ENCODE measurements at places on chromosomes 11 and 22.

DNA sequence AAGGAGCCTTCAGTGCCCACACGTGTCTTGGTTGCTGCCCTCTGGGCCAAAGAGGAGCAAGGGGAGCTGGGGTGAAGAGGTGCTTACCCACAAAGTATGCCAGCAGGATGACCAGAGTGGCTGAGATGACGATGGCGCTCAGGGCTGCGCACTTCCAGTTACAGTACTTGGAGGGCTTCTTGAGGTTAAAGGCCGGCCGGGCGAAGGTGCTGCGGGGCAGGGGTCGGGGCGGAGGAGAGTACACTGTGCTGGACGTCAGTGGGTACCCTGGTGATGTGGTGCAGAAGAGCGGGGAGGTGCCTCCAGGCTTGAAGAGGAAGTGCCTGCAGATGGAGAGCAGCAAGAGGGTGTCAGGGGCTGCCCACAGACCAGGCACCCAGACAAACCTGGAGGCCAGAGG, 315.0 kb upstream of the NARS2 start:
- no peak for DNase-seq

GRCh38 chr22:37464181-37464580, 22.0 kb downstream of the MFNG start:
- DNase-seq: no peak

DNA sequence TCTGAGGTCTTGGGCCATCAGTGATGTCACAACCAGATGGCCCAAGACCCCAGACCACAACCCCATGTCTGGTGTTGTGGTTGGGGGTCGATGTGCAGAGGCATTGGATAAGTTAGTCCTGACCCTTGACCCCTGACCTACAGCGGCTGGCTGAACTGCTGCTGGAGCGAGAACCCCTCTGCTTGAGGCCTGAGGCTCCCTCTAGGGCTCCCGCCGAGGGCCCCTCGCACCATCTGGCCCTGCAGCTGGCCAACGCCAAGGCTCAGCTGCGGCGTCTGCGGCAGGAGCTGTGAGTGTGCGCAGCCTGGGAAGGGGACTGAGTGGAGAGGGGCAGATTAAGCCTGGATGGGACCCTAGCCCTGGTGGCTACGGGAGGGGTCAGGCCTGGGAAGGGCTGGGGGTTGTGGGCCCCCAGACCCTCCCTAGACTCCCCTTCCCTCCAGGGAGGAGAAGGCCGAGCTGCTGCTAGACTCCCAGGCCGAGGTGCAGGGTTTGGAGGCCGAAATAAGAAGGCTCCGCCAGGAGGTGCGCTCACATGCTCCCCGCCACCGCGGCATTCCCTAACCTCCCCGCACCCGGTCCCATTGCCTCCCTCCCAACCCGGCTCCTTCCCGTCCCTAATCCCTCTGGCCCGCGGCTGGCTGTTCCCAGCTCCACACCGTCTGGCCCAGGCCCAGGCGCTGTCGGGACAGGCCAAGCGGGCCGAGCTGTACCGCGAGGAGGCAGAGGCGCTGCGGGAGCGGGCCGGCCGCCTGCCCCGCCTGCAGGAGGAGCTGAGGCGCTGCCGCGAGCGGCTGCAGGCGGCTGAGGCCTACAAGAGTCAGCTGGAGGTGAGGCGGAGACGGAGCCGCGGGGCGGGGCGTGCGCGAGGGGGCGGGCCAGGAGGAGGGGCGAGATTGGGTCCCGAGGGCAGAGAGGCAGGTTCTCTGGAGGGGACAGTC, 2.1 kb downstream of the CCDC88B start:
- peak; percentile 92 for DNase-seq

- DNase-seq: peak; percentile 15
Measured at GRCh38 chr11:10653946-10654810, 39.4 kb downstream of the IRAG1 start.

GRCh38 chr11:19597206-19597605, 115.4 kb upstream of the NAV2 start:
- no peak for DNase-seq

DNA sequence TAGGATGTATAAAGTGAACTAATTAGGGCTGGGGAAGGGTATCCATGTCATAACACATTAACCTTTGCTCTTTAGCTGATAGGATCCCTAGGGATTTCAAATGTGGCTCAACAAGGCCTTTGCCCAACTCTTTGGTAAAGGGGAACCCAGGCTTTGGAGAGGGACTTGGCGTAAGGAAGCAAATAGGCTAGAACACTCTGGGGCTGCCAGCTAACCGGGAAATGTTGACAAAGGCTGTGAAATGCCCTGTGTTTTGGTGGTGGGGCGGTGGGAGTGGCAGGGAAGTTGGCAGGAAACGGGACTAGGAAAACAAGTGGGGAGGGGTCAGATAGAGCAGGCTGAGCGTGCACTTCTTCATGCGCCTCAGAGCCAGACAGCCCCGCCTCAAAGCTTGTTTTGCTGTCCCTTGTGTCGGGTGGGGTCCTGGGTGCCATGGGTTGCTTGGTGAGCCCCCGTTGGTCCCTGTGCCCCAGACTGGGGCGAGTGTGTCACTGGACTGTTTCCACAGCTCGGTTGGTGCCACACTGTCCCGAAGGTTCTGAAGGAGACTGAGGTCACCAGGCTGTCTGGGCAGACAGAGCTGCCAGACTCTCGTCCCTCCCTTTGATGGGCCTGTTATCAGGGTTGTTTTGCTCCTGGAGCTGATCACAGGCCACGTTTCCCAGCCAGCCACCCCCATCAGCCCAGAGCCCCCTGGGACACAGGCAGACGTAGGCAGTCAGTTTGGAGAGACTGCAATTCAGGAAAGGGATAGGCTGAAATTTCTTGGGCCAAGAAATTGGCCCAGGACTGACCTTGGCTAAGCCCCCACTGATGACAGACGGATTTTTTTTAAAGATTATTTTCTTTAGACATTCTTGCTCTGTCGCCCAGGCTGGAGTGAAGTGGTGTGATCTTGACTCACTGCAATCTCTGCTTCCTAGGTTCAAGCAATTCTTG, 19.6 kb downstream of the KCTD21 start:
- DNase-seq: no peak

DNA sequence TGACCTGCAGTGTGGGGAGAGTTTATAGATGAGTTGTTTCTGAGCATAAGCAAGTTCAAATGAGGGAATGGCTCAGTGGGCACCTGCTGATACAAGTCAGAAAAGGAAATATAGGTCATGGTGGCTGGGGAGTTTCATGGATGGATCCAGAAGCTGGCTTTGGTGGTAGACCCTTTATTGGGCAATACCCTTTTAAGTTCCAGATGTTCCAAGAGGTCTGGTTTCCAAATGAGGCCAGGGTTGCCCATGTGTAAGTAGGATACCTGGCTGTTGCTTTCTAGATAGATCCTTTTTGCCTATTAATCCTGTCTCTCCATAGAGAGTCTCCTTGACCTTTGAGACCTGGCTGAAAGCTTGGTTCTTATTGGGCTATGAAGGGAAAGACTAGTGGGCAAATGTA, 2.2 kb downstream of the STIM1 start:
- no peak for DNase-seq

DNA sequence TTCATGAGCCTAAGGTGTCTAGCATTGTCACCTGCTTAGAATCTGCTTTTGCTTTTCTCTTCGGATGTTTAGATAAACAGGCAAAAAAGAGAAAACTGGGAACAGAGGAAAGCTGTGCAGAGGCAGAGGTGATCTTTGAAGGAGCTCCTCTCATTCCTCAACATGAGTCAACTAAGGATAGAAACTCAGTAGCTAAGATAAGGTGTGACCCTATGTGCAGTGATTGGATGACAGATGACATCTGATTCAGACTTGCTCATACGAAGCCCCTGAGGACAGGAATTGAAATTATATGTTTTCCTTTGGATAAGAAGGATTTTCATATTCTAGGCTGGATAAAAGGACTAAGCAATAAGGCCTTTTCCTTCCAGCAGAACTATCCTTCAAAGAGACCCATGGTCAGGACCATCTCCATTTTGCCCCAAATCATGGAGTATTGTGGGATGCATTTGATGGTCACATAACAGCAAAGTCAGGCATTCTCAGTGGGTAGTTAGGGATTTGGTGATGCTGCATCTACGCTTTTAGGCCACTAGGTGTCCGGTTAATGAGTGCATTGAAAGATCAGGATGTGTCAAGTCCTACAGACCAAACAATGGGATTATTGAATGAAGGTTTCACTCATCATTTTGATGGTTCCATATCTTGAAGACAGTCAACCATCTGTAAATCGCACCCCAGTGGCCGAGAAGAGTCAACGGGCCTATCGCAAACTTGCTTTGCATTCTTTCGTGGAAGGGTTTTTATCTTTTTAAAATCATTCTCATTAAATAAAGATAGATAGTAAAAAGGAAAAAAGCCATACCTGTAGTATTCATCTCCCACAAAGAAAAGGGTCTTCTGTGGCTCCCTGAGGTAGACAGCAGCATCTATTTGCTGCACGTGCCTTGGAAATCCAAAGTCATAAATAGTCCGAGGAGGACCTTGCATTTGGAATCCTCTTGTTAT, 32.2 kb downstream of the MMP20 start:
- no peak for DNase-seq

DNA sequence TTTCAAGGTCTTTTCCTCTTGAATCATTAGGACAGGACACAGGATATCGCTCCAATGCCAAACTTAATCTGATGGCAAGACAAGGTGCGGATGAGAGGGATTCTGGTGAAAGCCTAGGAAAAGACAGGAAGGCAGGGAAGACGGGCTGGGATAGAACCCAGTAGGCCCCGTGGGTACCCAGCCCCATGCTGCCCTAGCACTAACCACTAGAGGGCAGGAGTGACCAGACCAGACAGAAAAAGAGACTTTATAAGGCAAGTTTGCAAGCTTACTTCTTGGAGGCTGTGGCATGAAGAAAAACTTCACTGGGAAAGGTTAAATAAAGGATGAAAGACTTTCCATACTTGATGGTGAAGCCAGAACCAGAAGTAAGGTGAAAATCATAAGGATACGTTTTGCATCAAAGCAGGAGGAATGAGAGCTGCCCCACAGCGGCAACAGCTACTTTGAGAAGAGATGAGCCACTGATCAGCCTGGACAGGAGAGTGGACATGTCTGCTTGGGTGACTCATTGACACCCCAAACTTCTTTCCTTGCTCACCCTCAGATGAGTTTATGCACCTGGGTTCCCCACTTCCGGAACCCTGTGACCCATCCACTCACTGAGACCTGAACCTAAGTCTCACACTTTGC, 39.8 kb downstream of the SYN3 start:
- DNase-seq: peak; percentile 23

DNA sequence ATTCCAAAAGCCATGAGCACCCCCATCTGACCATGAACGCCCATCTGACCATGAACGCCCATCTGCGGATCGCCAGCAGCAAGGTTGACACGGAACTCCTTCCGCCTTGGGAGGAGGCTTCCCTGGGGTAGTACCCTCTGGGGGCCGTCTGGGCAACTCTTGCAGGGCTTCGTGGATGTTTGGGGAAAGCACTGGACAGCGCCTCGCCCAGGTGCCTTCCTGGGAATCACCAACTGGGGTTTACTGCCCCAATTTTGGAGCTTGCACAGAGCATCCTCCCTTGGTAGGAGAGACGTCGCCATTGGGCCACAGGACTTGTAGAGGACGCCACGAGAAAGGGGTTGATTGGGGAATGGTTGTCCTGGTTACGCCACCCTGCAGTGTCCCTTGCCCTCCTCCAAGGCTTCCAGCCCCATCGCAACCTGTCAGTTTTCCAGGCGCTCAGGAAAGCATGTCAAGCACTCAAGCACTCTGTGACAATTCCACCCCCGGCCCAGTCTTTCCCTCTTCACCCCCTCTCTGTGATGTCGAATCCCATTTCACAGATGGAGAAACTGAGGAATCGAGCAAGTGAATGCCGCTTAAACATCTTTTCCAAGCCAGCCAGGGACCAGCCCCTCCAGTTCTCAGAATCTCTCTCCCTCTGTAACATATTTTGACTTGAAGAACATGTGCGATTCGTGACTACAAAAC, 914 bp upstream of the PRDM11 start:
- no peak for DNase-seq

DNA sequence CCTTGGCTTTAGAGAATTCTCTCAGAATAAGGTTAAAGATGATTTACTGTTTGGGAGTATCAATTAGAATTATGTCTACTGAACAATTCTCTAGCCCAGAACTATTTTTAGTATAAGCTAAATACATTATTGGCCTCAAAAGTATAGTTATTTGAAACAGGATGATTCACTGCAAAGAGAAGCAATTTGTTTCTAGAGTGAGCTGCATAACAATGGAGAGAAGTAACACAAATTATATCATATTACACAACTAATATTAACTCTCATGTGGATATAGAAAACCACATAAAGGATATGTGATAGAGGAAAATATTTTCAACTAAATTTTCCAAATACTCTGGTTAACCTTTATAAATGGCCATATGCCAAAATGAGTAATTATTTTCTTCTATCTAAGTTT, 24.9 kb downstream of the PGM2L1 start:
- no peak for DNase-seq

- no peak for DNase-seq
Measured at GRCh38 chr11:22634897-22635629, 9.4 kb upstream of the FANCF start.

DNA sequence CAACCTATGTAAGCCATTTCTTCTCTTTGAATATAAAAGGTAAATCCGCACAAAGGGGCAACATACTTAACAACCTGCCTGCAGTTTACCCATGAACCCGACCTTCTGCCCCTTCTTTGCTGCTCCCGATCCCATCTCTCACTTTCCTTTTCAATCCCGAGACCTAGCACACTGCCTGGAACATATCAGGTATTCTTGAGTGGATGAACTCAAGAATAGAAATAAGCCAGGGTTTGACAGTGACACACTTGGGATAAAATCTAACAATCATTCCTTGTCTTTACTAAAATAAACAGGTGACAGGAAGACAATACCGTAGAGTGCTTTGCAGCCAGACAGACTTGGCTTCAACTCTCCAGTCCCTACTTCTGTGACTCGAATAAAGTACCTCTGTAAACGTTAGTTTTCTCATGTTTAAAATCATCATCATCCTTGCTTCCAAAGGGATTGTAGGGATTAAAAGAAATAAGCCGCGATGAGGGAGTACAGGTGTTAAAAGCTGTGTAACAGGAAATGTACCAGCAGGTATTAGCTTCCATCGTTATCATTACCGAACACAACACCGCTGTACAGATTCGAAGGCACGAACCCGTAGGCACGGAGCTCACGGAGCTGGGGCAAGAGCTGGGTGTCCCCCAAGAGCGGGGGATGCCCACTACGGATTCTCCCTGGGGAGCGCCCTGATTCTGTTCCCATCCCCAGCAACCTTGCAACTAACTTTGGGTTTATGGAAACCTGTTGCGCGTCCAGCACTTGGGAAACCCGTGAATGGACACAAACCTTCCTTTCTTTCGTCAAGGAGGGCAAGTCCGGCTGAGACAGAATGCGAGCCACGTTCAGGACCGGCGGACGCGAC, 720 bp downstream of the UFD1 start:
- peak; percentile 21 for DNase-seq
